H1 (cell line): ENCODE measurements at places on chromosomes 12 and 14.

DNA sequence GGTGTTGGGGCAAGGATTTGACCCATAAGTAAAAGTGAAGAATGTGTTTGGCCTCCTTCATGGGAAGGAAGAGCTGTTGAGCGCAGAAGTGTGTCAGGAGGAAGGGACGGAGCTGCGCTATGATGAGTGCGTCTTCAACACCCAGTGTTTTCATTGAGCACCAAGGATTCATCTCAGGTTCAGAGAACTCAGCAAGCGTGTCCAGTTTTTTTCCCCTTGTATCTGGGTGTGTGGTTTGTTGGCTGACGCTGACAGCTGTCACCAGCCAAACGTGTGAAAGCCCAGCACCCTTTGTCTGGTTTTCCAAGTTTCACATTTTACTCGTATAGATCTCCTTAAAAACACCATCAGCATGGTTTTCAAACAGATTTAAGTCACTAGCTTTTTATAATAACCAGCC, 12.3 kb downstream of the EP400 start:
- DNase-seq: no peak

DNA sequence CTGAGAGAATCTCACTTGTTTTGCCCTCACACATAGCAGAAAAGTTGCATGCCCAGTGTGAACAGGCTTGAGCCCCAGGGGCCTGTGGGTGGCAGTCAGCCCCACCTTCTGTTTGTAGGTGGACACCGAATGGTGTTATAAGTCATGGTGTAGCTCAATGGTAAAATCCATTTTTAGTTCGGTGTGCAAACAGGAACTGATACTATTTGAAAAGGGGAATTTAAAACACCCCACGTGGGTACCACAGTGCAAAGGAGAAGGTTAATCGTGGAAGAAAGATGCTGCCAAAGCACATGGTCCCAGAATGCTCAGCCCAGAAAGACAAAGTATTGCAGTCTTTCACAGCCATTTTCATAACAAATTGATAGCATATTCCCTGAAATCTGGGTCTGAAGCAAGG, 71.8 kb upstream of the GZMB start:
- DNase-seq: no peak

DNA sequence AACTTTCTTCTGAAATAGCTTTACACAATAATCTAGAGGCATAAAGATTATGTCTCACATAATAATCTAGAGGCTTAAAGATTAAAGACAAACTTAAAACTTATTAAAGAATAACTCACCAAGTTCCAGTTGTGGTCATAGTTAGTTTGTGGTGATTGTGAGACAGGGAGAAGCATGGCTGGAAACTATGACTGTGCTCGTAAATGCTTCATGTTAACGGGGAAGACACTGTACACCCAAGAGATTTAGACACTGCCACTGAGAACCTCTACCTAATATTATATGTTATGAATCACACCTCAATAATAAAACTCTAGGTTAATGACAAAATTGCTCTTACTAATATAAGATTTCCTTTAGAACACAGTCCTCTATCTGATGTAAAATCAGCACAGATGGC, 541.6 kb downstream of the TMEM121 start:
- DNase-seq: no peak

- DNase-seq: no peak
These were observed 1217.4 kb upstream of the FLRT2 start for GRCh38 chr14:84312551-84312950.

DNA sequence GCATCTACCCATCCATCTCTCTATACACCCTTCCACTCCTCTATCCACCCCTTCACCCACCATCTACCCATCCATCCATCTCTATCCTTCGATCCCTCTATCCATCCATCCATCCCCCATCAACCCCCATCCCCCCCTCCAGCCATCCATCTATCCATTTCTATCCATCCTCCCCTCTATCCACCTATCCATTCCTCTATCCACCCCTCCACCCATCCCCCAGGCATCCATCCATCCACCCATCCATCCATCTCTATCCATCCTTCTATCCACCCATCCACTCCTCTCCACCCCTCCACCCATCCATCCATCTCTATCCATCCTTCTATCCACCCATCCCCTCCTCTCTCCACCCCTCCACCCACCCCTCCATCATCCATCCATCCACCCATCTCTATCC, 17.5 kb upstream of the GPR132 start:
- DNase-seq: no peak

GRCh38 chr12:114431902-114432301, 26.0 kb upstream of the TBX5 start:
- DNase-seq: no peak

DNA sequence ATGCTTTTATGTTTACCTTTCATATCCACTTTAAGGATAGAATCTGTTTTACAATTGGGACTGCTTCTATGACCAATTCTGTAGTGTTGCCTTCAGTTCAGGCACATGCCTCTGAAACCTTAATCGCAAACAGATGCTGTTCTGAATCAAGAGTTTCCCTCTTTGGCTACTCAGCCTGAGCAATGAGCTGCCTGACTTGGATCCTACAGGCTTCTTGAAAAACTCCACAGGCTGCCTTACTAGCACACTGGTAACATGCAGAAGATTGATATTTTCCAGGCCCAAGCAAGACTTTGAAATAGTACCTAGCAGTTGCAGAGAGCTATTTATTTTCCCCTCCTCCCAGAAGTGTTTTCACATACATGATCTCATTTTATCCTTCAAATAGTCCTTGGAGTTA, 34.8 kb upstream of the PMCH start:
- no peak for DNase-seq

- no peak for DNase-seq
These were observed 834.9 kb downstream of the LRFN5 start for GRCh38 chr14:42441615-42442014.

DNA sequence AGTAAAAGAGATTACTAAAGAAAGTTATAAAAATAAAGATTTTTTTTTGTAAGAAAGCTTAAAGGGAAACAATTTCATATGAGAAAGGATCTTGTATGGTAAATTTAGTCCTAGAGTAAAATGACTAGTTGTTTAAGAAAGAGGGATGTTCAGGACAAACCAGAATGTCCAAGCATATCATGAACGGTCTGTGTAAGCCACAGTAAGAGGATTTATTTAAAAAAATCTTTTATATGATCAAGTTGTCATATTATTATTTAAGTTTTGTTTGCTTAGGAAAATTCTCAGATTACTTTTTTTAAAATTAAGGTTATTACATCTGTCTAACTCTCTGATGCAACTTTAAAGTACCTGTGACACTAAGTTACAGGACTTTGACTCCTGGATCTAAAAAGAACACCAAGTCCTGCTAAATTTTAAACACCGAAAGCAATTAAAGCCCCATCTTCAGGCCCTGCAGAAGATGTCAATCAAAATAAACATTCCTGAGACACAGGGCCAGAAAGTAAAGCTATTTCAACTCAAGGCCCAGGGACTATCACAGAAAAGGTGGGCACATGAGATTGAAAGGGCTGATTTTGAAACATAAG, 17.3 kb upstream of the CCDC196 start:
- no peak for DNase-seq

GRCh38 chr12:42612231-42612613, 22.7 kb upstream of the PRICKLE1 start:
- DNase-seq: no peak

DNA sequence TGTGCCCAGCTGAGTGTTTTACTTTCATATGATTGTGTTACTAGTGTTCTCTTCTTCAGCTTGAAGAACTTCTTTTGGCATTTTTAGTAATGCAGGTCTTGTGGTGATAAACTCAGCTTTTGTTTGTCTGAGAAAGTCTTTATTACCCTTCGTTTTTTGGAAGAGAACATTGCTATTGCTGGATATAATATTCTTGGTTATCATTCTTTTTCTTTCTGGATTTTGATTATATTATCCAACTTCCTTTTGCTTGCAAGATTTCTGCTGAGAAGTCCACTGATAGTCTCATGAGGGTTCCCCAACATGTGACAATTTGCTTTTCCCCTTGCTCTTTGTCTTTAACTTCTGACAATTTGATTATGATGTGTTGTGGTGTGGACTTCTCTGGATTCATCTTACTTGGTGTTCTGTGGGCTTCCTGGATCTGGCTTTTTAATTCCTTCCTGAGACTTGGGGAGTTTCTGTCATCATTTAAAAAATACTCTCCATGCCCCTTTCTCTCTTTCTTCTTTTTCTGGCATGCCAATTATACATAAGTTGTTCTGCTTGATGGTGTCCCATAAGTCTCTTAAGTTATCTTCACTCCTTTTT, 416.8 kb downstream of the CCDC91 start:
- DNase-seq: no peak

- DNase-seq: no peak
These were observed 10.8 kb upstream of the DUSP6 start for GRCh38 chr12:89363084-89363483.

DNA sequence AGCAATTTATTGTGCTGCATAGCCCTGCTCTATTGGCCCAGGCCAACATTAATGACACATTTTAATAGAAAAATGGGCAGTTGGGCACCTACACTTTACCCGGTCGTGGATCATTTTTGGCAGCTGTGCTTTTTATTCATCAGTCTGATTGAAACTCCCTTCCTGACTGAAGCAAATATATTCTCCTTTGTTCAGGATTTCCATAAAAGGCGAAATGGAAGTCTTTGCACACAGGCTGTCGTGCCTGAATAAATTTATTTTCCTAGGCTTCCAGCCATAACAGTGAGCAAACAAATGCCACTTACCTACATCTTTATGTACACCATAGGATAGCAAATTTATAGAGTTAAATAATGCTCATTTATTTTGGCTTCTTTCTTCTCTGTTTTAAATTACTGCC, 480.7 kb upstream of the DCN start:
- no peak for DNase-seq

- no peak for DNase-seq
These were observed 56.3 kb downstream of the ABCC9 start for GRCh38 chr12:21884936-21885335.

DNA sequence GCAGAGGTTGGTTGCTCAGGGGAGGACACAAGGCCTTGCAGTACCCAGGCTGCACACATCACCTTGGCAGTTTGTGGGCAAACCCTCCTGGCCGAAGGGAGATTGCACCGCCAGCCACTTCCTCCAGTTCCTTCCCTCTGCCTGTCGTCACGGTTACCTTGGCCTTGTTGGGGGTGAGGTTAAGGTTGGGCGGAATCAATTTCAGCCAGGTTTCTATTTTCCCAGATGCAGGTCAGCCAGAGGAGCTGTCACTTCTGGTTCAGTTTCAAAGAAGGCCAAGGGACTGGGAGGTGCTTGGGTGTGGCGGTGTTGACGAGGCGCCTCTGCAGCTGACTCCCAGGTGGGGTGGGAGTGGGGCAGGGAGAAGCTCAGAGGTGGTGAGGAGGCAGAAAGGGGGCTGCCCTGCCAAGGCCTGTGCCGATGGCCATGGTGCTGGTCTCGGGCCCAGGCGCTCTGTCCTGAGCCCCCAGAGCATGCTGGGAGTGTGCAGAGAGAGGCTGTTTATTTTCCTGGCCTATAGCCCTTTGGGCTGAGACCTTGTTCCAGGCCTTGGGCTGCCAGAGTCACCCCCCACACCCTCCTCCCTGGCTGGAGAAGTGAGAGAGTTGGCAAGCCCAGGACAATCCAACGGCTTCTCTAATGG, 31.4 kb downstream of the JDP2 start:
- no peak for DNase-seq

- peak; percentile 65 for DNase-seq
These were observed 363 bp upstream of the LMO3 start for GRCh38 chr12:16606201-16606849.

GRCh38 chr12:66667906-66668305, 11.0 kb downstream of the GRIP1 start:
- no peak for DNase-seq

DNA sequence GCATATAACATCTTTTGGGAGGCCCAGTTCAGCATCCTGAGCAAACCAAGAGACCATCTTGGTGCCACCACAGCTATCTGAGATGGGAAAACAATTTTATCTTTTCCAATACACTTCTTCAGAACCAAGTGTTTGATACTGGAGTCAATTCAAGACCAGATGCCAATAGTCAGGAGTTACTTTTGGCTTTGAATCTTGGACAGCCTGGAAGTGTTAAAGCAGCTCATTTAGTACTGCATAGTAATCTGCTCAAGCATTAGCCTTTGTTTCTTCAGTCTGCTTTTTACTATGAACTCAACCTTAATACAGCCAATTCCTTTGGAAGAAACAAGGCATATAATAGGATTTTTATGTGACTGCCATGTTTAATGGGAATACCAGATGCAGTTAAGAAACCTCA, 81.9 kb upstream of the TSPAN8 start:
- no peak for DNase-seq

DNA sequence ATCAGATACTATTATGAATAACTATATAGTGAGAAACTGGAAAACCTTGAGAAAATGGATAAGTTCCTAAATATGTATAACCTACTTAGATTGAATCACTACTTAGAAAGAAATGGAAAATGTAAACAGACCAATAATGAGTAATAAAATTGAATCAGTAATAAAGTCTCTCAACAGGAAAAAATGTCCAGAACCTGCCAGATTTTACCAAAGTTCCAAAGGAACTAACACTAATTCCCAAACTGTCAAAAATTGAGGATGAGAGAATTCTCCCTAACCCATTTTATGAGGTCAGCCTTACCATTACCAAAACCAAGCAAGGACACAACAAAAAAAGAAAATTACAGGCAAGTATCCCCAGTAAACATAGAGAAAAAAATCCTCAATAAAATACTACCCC, 272.0 kb downstream of the RPAP3 start:
- DNase-seq: no peak

GRCh38 chr12:4969405-4969804, 59.7 kb downstream of the KCNA1 start:
- DNase-seq: no peak

DNA sequence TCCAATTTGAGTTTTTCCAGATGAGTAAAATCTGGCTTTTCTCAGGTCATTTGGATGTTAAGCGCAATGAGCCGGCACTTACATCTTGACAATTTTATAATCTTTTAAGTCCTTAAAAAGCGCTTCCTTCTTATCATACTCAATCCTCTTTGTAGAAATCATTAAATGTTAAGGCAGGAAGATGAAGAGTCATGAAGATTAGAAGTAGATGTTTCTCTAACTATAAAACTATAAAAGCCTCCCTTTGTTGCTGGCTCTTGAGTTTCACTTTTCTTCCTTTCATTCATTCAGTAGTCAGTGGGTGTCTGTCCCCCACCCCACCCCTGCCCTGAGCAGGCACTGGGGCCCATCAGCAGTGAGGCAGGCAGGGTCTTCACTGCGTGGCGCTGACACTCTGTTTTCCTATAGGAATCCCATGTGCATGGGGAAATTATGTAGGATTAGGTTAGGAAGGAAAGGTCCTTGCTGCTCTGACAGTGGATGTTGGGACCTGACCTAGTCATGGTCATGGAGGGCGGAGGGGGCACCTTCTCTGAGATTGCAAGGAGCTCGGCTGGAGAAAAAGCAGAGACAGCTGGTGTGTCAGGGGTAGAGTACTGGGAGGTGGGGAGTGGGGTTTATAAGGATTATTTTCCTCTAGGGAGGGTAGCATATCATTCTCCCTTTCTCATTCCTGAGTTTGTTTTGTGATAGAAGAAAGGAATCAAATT, 65.8 kb downstream of the CCDC92 start:
- no peak for DNase-seq

GRCh38 chr14:45716572-45716971, 463.6 kb upstream of the MIS18BP1 start:
- no peak for DNase-seq

DNA sequence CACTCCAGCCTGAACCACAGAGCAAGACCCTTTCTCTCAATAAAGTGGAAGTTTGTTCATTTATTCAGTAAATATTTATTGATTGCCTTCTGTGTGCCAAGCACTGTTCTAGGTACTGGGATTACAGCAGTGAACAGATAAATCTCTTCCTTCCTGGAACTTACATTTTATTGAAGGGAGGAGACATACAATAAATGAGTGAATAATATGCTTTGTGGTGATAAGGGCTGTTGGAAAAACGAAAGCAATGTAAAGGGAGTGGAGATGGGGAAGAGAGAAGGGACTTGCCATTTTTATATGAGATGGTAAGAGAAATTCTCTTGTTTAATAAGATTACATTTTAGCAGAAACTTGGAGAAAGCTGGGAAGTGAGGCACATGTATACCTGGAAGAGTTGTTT, 1.6 kb downstream of the GSKIP start:
- no peak for DNase-seq
